ENCODE measurements at places on chromosomes 1 and 21. TPM values are rescaled to one million over a fixed set of nuclear protein-coding genes. Genes with fewer than 3 reads are reported as not detected.

DNA sequence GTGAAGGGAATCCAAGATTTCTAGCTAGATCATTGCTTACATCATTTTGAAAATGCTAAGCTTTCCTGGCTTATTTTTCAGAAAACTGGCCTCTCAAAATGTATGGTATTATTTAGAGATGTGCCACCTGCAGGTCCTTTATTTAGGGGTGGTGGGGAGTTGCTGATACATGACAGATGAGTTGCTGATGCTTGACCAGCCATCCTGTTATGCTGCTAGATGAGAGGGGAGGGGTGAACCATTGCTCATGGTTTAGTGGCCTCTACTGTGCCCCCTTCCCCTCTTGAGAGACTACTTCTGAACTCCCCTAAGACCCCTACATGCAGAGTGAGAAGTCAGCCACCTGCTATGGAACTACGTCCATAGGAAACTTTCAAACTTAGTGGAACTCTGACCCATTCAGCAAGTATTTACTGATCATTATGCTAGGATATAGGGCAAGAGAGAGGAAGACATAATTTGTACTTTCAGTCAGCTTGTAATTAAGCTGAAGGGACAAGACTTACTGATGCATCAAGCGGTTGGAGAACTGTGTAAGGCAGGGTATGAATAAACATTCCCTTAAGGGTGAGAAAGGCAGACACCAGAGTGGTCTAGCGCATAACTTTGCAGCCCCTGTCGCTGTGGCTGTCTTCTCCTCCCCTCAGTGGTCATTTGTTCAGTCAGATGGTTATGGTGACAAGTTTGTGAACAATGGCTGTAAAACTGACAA, 34.6 kb downstream of the SLAMF6 start:
- H3K4me3 ChIP-seq = no peak overlapping the region
- DNase-seq = no peak
- no peaks in the 10 kb centered on the region for H3K27me3 ChIP-seq
- H3K4me1 ChIP-seq = no peaks in the 10 kb centered on the region
- H3K36me3 ChIP-seq = no peaks in the 10 kb centered on the region
- H3K27ac ChIP-seq = no peak overlapping the region

Gene SH2D1B
- total RNA-seq = not detected

Gene RUSC1
- 34.4 TPM for total RNA-seq

- 0 out of 2 replicates have a peak, but pooled peaks cover 9% of the 10 kb centered on the region for H3K27me3 ChIP-seq
- no peak overlapping the region for H3K4me3 ChIP-seq
- no peak overlapping the region for H3K27ac ChIP-seq
- no peaks in the 10 kb centered on the region for H3K36me3 ChIP-seq
Observed at GRCh38 chr1:199109160-199109559, 470.3 kb downstream of the PTPRC start.

GRCh38 chr1:209850342-209850979, 22.7 kb downstream of the UTP25 start:
- H3K27me3 ChIP-seq = no peaks in the 10 kb centered on the region
- peaks cover 47% of the 10 kb centered on the region for H3K36me3 ChIP-seq
- H3K4me1 ChIP-seq = peaks cover 16% of the 10 kb centered on the region
- H3K27ac ChIP-seq = peak overlapping the region; percentile 47
- no peak overlapping the region for H3K4me3 ChIP-seq

GRCh38 chr1:14949836-14950713, 203.5 kb upstream of the TMEM51 start:
- peaks cover 25% of the 10 kb centered on the region for H3K4me1 ChIP-seq
- H3K4me3 ChIP-seq = no peak overlapping the region
- no peak overlapping the region for H3K27ac ChIP-seq
- no peaks in the 10 kb centered on the region for H3K36me3 ChIP-seq

Gene NCDN
- total RNA-seq = 39.7 TPM

DNA sequence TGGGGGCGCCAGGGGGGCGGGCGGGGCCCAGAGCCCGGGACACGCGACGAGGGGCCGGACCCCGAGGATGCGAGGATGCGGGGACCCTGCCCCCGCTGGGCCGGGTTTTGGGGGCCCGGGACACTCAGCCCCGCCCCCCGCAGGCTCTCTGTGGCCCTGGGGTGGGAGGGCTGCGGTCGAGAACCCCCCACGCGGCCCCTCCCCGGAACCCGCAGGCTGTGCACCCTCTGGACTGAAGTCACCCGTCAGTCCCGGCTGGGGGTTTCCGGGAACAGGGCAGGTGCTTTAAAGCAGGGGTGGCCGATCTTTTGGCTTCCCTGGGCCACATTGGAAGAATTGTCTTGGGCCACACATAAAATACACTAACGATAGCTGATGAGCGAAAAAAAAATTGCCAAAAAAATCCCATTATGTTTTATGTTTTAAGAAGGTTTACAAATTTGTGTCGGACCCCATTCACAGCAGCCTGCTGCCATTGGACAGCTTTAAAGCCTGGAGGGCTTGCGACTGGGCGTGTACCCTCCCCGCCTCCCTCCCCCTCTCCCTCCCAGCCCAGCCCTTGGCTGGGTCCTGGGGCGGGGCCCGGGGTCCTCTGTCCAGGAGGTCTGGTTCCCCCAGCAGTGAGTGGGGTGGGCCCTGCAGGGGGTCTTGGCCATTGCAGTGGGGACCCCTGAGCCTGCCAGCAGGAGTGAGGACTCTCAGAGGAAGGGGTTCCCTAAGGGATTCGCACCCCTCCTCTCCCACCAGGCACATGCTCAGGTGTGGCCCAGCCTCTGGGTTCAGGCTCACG, 21.6 kb upstream of the C1orf159 start:
- H3K36me3 ChIP-seq = no peaks in the 10 kb centered on the region
- DNase-seq = no peak
- H3K27ac ChIP-seq = no peak overlapping the region
- no peak overlapping the region for H3K4me3 ChIP-seq

- H3K27ac ChIP-seq = no peak overlapping the region
- H3K4me1 ChIP-seq = no peaks in the 10 kb centered on the region
- DNase-seq = no peak
- H3K36me3 ChIP-seq = no peaks in the 10 kb centered on the region
Observed at GRCh38 chr1:59265622-59266021, 31.3 kb upstream of the FGGY start.

DNA sequence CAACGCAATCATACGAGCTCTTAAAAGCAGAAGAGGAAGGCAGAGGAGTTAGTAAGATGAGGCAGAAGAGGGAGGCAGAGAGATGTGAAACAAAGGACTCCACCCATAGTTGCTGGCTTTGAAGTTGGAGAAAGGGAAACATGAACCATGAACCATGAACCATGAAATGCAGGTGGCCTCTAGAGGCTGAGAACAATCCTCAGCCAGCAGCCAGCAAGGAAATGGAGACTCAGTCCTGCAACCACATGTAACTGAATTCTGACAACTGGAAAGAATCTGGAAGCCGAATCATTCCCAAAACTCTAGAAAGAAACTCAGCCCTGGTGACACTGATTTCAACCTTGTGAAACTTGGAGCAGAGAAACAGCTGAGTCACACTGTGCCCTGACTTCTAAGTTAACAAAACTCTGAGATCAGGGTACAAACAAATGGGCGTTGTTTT, 10.1 kb downstream of the DIPK1A start:
- DNase-seq = peak; percentile 93
- peak overlapping the region; percentile 90 for H3K27ac ChIP-seq
- H3K4me1 ChIP-seq = peaks cover 30% of the 10 kb centered on the region
- H3K4me3 ChIP-seq = peak overlapping the region; percentile 49

DNA sequence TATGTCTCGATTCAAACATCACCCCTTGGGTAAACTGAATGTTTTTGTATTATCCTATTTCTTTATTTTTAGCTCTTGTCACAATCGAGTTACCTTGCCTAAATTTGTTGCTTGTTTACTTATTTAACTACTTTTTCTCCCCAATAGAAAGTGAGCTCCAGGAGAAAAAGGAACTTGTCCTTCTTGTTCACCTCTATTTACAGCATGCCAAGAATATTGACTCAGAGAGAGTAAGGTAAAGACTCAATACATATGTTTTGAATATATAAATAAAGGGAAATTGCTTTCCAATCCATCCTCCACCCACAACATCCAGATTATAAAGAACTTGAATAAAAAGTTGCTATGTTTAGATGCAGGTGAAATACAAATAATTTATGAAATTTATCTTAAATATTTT, 107.3 kb upstream of the PDC start:
- no peaks in the 10 kb centered on the region for H3K36me3 ChIP-seq
- H3K4me3 ChIP-seq = no peak overlapping the region
- peaks cover 27% of the 10 kb centered on the region for H3K4me1 ChIP-seq
- no peak overlapping the region for H3K27ac ChIP-seq

Gene GPA33
- not detected for total RNA-seq

Gene DENND2D
- total RNA-seq = 5.1 TPM

Gene CRYBG2
- not detected for total RNA-seq

DNA sequence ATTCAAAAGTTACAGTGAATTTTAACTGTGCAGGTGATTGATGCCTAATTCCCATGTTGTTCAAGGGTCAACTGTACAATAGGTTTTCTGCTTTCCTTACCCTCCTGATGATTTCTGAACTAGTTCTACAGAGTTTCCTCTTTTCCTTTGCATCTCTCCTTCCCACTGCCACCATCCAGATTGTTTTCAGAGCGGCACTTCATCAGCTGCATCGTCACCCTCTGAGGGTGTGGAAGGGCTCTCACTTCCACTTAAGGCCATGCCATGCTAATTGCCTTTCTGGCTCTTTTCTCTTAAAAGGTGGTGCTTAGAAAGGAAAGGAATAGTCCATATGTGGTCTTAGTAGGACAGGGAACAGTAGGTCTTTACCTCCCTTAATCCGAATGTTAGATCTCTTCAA, 39.1 kb downstream of the DISC1 start:
- H3K4me3 ChIP-seq = no peak overlapping the region
- H3K27me3 ChIP-seq = no peaks in the 10 kb centered on the region
- no peaks in the 10 kb centered on the region for H3K36me3 ChIP-seq
- H3K4me1 ChIP-seq = no peaks in the 10 kb centered on the region
- no peak for DNase-seq

Gene SDC3
- 39.7 TPM for total RNA-seq

DNA sequence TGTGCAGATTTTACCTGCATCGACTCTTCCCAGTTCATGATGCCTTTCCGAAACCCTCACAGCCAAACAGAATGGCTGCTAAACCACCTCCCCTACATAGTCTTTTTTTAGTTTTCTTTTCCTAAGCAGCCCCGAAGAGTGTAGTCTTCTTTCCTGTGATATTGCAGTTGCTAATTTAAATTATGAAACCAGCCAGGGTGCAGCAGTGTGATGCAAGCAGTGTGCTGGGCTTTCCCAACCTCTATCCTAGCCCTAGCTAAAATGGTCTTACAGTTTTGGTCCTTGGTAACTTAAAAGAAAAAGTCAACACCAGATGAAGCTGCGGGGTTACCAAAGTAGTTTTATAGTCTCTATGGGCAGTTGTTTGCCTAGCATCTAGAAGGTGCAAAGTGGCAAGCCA, 82.0 kb upstream of the GCLM start:
- no peak overlapping the region for H3K27ac ChIP-seq
- no peak overlapping the region for H3K4me3 ChIP-seq
- no peak for DNase-seq

GRCh38 chr1:168235937-168236336, 10.1 kb downstream of the SFT2D2 start:
- H3K4me1 ChIP-seq = peaks cover 27% of the 10 kb centered on the region
- no peak for DNase-seq
- H3K27me3 ChIP-seq = no peaks in the 10 kb centered on the region
- H3K27ac ChIP-seq = peak overlapping the region; percentile 15
- no peak overlapping the region for H3K4me3 ChIP-seq

DNA sequence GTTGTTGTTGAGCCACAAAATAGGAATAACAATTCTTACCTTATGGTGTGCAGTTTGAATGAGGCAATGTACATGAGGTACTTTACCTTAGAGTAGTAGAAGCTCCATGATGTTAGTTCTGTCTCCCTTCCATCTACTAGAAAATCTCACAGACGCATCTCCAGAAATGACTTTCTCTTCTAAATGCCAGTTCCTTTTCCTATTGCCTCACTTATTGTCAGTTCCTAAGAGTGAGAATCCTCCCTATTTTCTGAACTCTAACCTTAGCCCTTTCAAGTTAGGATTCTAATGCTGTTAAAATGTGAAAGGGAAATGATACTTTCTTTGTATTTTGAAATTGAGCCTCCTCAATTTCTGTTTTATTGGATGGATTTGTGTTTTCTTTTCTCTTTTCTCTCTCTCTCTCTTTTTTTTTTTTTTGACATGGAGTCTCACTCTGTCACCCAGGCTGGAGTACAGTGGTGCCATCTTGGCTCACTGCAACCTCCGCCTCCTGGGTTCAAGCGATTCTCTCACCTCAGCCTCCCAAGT, 18.6 kb upstream of the MAPKAPK2 start:
- DNase-seq = no peak
- H3K27ac ChIP-seq = no peak overlapping the region
- H3K4me1 ChIP-seq = no peaks in the 10 kb centered on the region
- H3K27me3 ChIP-seq = no peaks in the 10 kb centered on the region
- H3K4me3 ChIP-seq = no peak overlapping the region

DNA sequence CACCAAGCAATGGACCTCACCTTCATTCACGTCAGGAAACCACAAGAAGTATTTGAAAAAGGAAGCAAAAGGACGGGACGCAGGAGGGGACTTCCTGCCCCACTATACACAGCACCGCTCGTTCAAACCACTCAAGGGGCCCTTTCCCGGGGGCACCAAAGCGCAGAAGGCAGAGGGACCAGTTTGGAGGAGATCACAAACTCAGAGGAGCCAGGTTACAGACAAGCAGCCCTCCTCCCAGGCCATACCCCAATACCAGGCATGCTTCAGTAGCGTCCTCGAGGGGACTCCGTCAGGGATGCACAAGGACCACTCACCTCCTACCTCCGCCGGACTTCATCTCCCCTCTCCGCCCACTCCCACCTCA, 685 bp downstream of the CRTC2 start:
- no peaks in the 10 kb centered on the region for H3K36me3 ChIP-seq
- no peak for DNase-seq
- H3K27ac ChIP-seq = peak overlapping the region; percentile 70
- H3K4me3 ChIP-seq = peak overlapping the region; percentile 90

Gene NTMT2
- total RNA-seq = not detected

GRCh38 chr1:29062157-29062942, 61.4 kb downstream of the TMEM200B start:
- no peaks in the 10 kb centered on the region for H3K4me1 ChIP-seq
- H3K4me3 ChIP-seq = no peak overlapping the region
- H3K27ac ChIP-seq = no peak overlapping the region
- no peaks in the 10 kb centered on the region for H3K36me3 ChIP-seq
- no peak for DNase-seq

- peaks cover 16% of the 10 kb centered on the region for H3K4me1 ChIP-seq
- no peak overlapping the region for H3K4me3 ChIP-seq
- peaks cover 9% of the 10 kb centered on the region for H3K27me3 ChIP-seq
- H3K27ac ChIP-seq = no peak overlapping the region
- no peak for DNase-seq
- no peaks in the 10 kb centered on the region for H3K36me3 ChIP-seq
Observed at GRCh38 chr1:110648417-110648816, 26.3 kb downstream of the KCNA3 start.

Gene GPR161
- 9.0 TPM for total RNA-seq

GRCh38 chr1:53110370-53111072, 31.9 kb downstream of the SLC1A7 start:
- H3K36me3 ChIP-seq = no peaks in the 10 kb centered on the region
- 0 out of 2 replicates have a peak overlapping the region, but pooled peaks have one; percentile 13 for H3K4me3 ChIP-seq
- DNase-seq = peak; percentile 87
- H3K27ac ChIP-seq = peak overlapping the region; percentile 84
